ENCODE measurements at places on chromosomes 12 and 14.

- no peak for DNase-seq
Observed at GRCh38 chr14:105146181-105146975, 22.2 kb downstream of the JAG2 start.

DNA sequence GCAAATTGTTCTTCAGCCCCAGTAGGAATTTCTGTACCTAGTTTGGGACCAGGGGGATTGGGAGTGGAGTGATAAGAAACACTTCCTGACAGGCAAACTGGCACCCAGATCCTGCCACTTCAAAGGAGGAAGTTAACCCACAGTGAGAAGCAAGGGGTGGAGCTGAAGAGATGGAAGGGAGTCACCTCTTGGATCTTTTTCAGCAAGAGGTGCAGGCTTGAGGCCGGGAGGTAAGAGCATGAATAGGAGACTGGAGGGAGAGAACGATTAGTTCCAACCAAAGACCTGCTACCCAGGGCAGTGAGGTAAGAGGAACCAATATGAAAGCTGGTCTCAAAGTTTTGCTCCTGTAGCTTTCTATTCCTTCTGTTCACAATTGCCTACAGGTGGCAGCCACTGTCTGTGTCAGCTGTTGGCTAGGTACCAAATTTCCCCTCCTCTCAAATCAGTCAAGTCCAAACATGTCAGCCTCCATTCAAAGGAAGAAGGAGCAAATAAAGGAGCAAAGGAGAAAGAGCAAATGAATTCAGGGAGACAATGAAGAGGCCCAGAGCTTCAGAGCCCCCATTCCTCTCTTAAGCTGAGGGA lies 14.9 kb upstream of the TAC3 start:
- DNase-seq, result no peak

DNA sequence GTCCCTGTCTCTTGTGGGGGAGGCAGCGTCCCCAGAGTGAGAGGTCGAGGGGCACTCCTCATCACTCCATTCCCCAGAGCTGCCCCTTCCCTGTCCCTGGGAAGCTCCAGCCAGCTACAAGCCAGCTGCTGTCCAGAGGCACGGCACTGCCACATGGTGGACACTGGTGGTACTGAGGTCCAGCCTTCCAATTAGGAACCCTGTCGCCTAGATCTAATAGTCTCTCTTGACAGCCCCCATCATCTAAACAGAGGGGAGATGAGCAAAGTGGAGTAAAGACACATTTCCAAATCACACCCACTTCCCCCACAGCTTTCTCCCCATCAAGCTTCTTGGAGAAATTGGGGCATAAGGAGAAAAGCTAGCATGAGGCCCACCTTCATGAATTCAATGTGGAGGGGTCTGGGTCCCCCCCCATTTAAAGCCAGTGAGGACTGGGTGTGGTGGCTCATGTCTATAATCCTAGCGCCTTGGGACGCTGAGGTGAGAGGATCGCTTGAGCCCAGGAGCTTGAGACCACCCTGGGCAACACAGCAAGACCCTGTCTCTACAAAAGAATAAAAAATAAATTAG lies 2.1 kb upstream of the INHBE start:
- peak; percentile 90 for DNase-seq

DNA sequence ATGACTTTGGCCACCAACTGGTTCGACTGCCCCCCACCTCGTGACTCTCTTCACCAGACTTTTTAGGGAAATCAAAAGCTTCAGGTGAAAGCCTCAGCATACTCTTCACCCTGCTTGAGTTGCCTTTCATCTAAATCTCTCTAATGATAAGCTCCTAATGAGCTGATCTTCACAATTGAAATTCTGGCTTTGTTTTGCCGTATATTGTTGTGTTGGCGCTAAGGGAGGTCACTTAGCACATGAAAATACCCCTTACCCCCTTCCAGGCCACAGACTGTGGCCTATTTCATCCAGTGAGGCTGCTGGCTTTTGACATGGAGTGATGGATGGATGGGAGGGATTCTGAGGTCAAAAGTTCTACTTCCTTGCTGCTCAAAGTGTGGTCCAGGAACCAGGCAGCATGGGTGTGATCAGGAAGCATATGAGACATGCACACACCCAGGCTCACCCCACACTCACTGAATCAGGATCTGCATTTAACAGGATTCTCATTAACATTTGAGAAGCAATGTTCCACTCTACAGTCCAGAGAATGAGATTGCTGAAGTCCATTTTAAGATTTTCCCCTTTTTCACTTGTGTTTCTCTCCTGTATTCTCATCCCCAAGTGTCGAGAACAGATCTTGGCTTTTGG lies 131.4 kb downstream of the DACT1 start:
- no peak for DNase-seq

- no peak for DNase-seq
Observed at GRCh38 chr12:114888928-114889584, 205.1 kb upstream of the TBX3 start.

DNA sequence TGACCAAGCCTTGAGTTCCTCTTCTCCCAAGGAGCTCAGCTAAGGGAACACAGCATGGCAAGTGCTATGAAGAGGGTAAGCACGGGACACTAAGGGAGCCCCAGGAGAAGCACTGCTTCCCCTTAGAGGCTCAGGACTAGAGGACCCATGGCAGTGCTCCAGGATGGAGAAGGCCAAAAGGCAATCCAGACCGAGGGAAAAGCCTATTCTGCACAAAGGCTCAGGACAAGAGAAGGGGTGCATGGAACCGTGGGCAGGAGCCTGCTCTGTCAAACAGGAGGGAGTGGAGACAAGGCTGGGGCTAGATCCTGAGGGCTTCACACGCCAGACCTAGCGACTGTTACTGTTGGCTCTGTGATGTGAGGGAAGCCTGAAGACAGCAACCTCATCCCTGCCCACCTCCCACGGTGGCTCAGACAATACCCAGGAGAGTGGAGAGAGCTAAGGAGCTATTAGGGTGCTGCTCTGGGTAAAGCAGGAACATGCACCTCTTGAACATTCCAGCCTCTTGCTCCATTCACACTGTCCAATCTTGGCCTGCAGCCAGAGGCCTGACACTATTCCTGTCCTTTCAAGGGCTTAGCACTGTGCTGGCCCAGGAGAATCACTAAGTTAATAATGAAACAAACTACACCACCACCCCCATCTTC lies 24.2 kb downstream of the OTUB2 start:
- DNase-seq, result no peak

GRCh38 chr12:119016715-119017114 lies 35.4 kb downstream of the SRRM4 start:
- no peak for DNase-seq
